ENCODE measurements at places on chromosomes 6 and 20.

- no peak for DNase-seq
Observed at GRCh38 chr20:32761831-32762753, at the start of gene DNMT3B. Gene DNMT3B (plus strand): TSS chr20:32762385. CDS start chr20:32780324, 17,939 bp downstream.

GRCh38 chr20:32365564-32365963, 7.4 kb downstream of the ASXL1 start:
- DNase-seq = no peak

- peak; percentile 42 for DNase-seq
Observed at GRCh38 chr20:56400001-56400640, 7.7 kb downstream of the CSTF1 start.

GRCh38 chr6:74250161-74250818, 554.3 kb downstream of the CD109 start:
- no peak for DNase-seq

DNA sequence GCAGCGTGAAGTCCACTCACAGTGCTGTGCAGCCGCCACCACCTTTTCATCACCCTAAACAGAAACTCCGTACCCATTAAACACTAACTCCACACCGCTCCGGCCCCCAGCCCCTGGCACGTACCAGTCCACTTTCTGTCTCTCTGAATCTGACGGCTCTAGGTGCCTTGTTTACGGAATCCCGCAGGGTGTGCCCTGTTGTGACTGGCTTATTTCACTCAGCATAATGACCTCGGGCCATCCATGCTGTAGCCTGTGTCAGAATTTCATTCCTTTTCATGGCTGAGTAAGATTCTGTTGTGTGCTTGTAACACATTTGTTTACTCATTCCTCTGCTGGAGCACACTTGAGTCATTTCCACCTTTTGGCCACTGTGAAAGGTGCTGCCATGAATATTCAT, 18.0 kb downstream of the TCFL5 start:
- no peak for DNase-seq

DNA sequence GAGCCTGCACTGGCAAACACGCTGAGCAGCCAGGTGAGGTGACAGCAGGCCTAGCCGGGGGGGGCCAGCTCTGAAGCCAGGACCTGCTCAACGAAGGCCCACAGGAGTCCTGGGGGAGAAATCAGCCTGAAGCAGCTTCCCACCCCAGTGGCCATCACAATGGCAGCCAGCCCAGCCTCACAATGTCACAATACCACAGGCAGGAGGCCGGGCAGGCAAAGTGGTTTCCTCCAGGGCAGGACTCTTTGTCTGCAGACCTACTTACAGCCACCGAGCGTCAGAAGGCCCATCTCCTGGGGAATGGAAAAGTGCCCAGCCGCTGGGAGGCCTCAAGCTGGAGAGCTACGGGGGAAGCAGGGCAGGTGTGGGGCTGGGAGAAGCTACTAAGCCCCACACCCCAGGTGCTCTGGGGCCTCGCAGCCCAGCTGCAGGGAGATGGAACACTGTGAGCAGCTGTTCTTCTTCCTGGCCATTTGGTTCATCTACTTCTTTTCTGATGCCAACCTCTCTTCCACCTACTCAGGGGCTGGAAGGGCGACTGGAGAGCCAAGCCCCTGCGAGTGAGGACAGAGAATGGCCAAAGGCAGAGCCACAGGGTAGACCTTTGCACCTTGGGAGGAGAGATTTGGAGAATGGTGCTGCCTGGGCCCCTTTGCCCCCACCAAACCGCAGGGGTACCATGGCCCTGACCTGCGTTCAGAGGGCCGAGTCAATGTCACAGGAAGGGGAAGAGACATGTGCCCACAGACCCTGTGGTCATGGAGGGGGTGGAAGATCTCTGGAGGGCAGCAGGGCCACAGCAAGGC, 22.3 kb upstream of the AVP start:
- no peak for DNase-seq

DNA sequence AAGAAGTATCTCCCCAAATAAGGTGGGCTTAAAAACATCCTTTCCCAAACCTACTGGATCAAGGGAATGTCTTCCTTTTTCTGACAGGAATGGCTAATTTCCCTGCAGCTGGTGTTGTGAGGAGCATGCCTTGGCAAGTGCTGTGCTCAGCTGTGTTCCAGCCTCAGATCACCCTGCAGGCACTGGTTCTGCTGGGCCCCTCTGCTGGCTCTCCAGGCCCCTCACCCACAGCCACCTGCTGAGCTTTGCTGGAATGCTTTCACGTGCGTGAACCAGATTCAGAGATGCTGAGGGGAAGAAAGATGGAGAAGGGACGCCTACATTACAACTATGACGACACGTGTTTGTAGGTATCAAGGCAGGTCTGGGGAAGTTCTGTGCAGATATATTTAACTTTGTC, 71.3 kb upstream of the FOXC1 start:
- no peak for DNase-seq

DNA sequence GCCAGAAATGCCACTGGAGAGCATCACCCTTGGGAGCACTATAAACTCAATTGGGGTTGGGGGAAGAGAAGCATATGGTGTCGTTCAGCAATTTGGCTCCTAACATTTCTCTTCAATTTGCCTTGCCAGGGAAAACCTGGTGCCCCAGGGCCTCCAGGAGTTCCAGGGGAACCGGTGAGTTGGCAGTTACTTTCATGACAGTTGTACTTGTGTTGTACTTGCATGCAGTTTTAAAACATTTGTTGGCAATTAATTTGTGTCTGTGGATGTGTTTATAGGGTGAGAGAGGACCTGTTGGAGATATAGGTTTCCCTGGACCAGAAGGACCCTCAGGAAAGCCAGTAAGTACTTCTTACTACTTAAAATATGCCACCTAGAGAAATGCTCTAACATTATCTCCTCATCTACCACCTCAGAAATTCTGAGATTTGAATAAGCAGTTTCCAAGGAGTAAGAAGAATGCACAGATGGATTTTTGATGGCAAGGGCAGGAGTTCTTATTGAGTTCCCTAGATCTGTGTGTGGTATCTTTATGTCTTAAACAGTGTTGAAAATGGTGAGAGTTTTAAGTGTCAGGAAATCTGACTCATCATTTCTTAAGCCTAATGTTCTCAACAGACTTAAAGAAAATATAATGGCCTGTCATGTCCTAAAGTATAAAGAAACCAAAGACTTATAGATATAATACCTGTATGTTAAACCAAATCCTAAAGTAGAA, 122.5 kb downstream of the COL9A1 start:
- DNase-seq = no peak

DNA sequence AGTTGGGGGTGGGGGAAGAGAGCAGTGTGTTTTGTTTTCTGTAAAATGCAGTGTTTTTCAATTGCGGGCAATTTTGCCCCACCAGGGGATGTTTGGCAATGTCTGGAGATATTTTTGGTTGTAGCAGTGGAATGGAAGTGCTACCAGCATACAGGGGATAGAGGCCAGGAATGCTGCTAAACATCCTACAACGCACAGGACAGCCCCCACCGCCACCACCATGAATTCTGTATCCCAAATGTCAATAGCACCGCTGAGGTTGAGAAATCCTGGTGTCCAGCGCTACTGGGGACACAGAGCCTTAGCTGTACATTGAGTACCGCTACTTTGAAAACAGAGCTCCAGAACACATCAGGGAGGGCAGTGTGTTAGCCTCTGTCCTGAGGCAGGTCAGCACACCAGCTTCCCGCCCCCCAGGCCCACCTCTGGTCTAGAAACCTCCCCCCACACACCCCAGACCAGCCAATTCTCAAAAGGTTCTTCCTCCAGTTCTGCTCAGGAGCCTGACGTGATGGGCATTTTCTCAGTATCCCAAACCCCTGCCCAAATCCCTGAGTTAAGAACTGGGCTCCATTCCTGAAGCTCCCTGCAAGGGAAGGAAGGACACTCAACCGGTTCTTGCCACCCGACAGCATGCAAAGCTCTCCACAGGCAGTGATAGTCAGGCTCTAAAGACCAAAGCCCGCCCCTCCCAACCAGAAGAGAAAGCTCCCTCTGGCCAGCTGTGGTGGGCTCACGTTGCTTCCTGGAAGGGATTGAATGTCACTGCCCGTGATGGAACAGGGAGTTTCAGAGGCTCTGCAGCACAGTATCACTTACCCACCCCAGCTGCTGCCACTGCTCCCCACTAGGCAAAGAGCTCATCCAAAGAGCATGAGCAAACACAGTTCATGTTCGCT, 321.5 kb upstream of the JARID2 start:
- DNase-seq = no peak

- DNase-seq = no peak
Observed at GRCh38 chr20:32493356-32493755, 91.8 kb downstream of the NOL4L start.

- no peak for DNase-seq
Observed at GRCh38 chr6:146693342-146693741, 94.6 kb downstream of the ADGB start.

GRCh38 chr6:159578629-159579028, 114.4 kb downstream of the SOD2 start:
- DNase-seq = no peak

DNA sequence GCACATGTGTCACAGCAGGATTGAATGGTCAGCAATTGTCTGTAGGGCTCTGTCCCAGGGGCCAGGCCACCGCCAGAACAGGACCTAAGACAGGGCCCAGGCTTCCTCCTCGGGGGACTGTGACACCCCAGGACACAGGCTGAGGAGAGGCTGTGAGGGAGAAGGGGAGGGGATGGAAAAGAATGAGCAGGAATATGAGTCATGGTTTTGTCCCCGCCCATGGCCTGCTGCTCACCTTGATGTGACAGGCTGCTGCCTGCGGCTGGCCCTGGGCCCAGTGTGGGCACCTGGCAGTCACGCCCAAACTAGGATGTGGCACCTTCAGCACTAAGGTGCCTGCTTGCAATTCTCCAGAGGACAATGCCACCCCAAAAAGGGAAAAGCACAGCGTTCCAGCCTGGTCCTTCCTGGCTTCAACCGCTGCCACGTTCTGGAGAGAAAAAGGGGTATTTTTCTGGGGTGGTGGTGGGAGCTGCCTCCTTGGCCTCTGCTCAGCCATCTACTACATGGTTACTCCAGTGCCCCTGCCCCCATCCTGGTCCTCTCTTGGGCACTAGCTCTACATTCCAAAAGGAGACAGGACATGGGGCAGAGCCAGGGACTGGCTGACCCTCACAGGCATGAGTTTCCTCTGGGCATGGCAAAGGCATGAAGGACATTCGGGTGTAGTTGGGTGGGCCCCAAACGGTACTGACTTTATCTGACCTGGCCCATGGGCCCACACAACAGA, 93.4 kb downstream of the SLC22A23 start:
- no peak for DNase-seq

DNA sequence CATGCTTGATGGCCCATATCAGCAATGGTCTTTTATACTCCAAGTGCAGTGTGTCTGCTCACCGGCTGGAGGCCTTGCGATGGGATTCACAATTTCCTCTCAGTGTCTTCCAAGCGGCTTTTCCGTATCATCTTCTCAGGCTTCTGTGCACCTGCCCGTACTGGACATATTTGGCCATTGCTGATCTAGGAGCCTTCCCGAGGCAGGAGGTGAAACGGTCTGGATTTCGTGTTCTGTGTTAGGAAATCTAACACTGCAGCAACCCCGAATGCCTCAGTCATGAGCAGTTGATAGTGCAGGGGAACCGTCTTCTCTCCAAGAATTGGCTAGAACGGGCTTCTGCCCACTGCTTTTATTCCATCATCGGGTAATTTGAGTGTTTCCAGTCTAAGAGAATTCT, 60.5 kb downstream of the PPP1R14C start:
- DNase-seq = no peak

GRCh38 chr20:44549123-44549522, 27.3 kb upstream of the SERINC3 start:
- no peak for DNase-seq

DNA sequence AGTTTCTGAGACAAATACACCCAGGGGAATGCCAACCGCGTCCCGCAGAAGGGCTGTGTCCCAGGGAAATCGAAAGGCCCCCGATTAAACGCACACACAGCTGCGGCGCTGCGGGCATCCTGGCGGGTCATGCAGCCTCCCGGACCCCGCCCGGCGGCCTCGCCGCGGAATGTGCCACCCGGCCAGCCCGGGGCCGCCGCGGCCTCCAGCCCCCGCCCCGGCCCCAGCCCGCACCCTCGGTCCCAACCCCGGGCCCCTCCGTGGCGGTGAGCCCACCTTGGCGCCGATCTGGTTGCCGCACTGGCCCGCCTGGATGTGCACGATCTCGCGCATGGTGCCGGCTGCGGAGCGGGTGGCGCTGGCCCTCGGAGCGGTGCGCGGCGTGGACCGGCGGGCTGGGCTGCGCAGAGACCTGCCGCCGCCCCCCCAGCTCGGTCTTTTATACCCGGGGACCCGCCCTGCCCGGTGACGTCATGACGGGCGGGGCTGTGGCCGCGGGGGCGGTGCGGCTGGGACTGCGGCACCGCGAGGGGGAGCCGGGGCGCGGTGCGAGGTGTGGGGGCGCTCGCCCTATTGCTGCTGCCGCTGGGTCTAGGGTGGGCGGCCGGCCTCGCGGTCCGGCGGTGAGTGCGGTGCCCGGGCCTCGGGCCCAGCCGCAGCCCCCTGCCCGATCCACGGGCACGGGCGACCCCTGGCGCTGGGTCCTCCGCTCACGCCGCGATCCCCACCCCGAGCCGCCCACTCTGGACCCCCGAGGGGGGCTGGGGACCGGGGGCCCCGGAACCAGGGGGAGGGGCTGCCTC, at the start of gene TUBB2A:
TUBB2A (minus strand) TSS at position 414 of the 803 bp plus-strand sequence; CDS start at position 333, 81 bp downstream.
- DNase-seq = peak; percentile 79

- DNase-seq = no peak
Observed at GRCh38 chr20:15179381-15179780, 842.0 kb upstream of the FLRT3 start.

- DNase-seq = no peak
Observed at GRCh38 chr6:107667790-107668189, 156.3 kb downstream of the SCML4 start.

DNA sequence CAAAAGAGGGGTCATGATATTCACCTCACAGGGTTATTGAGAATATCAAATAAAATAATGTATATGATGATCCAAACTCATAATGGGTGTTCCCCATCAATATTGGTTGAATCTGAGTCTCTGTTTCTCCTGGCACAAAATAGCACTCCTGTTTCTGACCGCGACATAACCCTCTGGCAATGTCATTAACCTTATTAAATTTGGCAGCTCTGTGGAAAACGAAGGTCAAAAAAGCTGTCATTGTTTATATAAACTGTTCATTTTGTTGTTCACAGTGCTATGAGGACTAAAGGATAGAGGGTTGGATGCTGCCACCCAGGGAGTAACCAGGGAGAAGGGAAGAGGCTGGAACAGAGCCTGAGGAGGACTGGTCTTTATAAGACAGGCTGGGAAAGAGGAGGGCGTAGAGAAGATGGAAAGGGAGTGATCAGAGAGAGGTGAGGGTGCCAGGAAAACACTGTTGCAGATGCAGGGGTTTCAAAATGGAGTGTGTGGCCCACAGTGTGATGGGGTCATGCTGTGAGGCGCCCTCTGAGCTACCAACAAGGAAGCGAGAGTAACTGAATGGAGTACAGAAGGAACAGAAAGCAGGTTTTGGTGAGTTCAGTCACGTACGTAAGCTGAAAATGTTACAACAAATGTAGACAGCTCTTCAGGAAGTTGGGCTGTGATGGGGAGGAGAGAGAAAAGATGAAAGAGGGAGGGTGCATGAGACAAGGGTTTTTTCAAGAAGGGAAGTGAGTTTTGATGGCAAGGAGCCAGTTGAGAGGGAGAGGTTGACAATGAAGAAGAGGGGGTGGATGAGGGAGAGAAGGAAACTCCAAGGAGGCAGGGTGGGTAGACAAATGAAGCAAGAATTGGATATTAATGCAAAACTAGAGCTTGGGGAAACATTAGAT, 251.6 kb upstream of the TAB2 start:
- DNase-seq = no peak

Measured in stimulated activated CD8-positive, alpha-beta memory T cell treated with anti-CD3 and anti-CD28 coated beads, Interleukin-4, amount 100 ng/mL, for 1 hour (primary cell).